NCI-H748 treated with DMSO at 0.1 percent for 48 hours (cell line): ENCODE measurements at places on chromosomes 5 and 9.

DNA sequence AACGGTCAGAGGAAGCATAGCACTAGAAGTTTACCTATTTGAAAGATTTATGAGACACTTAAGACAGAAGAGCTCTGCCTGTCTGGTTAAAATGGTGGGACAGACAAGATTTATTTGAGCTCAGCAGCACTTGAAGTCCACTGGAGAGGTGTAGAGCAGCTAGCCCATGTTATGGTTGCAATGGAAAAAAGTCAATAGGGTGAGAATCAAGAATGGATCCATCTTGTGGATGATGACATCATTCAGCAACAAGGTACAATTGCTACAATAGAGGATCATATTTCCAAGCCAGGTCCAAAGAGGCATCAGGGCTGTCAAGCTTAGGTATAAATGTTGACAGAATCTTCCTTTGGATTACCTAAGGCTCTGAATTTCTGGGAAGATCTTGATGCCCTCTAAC is 21.1 kb upstream of the ZNF131 start:
- no peak for DNase-seq

DNA sequence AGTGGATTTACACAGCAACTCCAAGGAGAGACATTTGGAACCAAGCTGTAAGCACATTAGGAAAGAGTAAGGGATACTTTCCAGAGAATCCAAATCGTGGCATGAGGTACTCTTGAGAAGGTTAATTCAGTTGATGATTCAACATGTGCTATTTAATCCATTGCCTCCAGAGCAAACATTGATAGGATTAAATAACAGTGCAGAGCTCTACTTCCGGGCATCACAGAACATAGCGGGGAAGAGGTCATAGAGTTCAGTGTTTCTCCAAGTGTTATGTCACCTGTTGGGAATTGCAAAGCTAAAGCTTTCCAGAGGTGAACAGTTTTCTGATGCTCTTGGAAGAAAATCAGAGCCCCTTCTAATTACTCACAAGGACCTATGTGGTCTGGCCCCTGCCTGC is 127.5 kb downstream of the PPP2R2B start:
- DNase-seq = peak; percentile 22

GRCh38 chr9:17742067-17742466 is 163.2 kb downstream of the SH3GL2 start:
- DNase-seq = peak; percentile 46

GRCh38 chr5:122816756-122817155 is 28.7 kb upstream of the SNX24 start:
- DNase-seq = peak; percentile 50

DNA sequence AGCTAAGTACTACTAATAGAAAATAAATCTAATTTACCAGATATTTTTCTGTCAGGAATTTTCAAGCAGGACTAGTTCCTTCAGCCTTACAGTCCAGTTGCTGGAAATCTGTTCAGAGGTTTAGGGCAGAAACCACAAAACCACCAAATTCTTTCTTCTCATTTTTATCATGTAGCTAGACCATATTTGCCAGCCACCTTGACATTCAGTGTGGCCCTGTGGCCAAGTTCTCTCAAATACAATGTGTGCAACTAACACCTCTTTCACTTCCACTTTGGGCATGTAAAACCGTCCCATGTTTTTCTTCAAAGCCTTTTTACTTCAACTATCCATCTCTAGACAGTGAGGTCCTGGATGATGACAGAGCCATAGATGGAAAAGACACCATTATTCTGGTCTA is 1133.2 kb upstream of the CDH18 start:
- DNase-seq = no peak

GRCh38 chr5:75510836-75511434 is 494 bp downstream of the CERT1 start:
- no peak for DNase-seq

- DNase-seq = no peak
Observed at GRCh38 chr5:60020457-60020856, 126.9 kb upstream of the PDE4D start.

DNA sequence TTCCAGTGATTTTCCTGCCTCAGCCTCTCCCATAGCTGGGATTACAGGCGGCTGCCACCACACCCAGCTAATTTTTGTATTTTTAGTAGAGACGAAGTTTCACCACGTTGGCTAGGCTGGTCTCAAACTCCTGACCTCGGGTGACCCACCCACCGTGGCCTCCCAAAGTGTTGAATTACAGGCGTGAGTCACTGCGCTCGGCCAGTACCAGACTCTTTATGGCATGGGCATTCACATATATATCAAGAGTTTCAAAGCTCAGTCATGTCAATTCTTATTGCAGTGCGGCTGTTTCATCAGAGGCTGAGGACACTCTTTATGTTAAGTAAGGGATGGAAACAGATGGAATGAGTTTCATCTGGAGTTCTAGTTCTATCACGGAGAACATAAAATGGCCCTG is 315.2 kb upstream of the CDH6 start:
- no peak for DNase-seq
